ENCODE measurements at places on chromosomes 3 and 15. TPM values are rescaled to one million over a fixed set of nuclear protein-coding genes. Genes with fewer than 3 reads are reported as not detected.

- no peaks in the 10 kb centered on the region for H3K4me1 ChIP-seq
- H3K36me3 ChIP-seq, result no peaks in the 10 kb centered on the region
- H3K27ac ChIP-seq, result peak overlapping the region; percentile 33
- peaks cover 49% of the 10 kb centered on the region for H3K27me3 ChIP-seq
- H3K4me3 ChIP-seq, result peak overlapping the region; percentile 90
- DNase-seq, result peak; percentile 78
Observed at GRCh38 chr3:24829011-24829581, 334.4 kb upstream of the THRB start.

- H3K4me1 ChIP-seq, result no peaks in the 10 kb centered on the region
- no peaks in the 10 kb centered on the region for H3K36me3 ChIP-seq
- no peaks in the 10 kb centered on the region for H3K27me3 ChIP-seq
- no peak overlapping the region for H3K4me3 ChIP-seq
- no peak overlapping the region for H3K27ac ChIP-seq
- DNase-seq, result no peak
Observed at GRCh38 chr3:29977360-29977759, 629.0 kb upstream of the TGFBR2 start.

DNA sequence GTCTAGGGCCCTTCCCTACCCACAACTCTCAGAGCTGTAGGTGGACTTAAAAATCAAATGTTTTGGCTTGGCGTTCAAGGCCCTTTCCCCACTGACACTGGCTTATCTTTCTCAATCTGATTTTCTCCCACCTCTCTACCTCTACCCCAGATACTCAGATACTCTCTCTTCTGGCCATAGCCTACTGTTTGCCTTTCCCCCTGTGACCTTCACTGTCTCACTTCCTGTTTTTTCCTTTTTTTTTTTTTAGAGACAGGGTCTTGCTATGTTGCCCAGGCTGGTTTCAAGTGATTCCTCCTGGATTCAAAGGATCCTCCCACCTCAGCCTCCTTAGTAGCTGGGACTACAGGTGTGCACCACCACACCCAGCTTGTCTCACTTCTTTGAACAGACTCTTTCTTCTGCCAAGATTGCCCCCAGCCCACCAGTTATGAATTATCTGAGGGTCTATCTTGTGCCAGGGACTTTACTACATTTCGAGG, 4.6 kb downstream of the CHRNB4 start:
- H3K36me3 ChIP-seq, result no peaks in the 10 kb centered on the region
- no peak overlapping the region for H3K27ac ChIP-seq
- H3K4me3 ChIP-seq, result no peak overlapping the region
- H3K4me1 ChIP-seq, result peaks cover 9% of the 10 kb centered on the region
- DNase-seq, result no peak
- H3K27me3 ChIP-seq, result peaks cover 6% of the 10 kb centered on the region

DNA sequence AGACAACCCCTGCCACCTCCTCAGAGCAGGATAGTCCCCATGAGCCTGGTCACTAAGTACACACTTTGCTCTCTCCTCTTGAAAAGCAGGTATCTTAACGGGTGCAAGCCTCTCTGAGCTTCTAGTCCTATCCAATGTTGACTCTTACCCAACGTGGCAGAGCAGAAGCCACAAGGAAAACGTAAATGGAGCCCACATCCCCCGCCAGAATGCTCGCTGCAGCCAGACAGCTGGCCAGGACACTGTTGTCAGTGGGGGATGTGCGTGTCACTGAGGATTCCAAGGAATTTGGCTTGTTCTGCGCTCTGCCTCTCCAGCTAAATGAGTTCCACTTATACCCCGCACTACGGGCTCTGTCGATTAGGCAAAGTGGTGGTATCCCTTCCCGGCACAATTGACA, 67.8 kb upstream of the IGF1R start:
- DNase-seq, result no peak
- no peak overlapping the region for H3K4me3 ChIP-seq
- no peaks in the 10 kb centered on the region for H3K4me1 ChIP-seq
- H3K36me3 ChIP-seq, result no peaks in the 10 kb centered on the region
- H3K27ac ChIP-seq, result no peak overlapping the region

DNA sequence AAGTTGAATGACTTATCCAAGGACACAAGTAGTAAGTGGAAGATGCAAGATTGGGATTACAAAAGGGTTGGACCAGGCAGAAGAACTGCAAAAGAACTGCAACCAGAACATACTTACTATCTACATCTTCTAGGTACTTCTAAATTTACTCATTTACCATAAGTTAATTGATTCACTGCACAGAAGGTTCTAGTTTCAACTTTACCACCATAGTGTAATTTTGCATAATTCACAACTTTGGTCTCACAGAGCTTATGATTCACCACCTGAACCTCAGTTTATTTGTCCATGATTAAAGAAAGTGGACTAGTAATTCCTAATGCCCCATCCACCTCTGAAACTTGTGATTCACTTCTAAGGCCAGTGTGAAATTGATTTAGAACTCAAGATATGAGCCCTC, 236.8 kb upstream of the UBE2E2 start:
- no peak overlapping the region for H3K27ac ChIP-seq
- no peaks in the 10 kb centered on the region for H3K27me3 ChIP-seq
- H3K4me1 ChIP-seq, result no peaks in the 10 kb centered on the region
- no peaks in the 10 kb centered on the region for H3K36me3 ChIP-seq
- no peak overlapping the region for H3K4me3 ChIP-seq

GRCh38 chr3:74845081-74845480, 230.6 kb upstream of the CNTN3 start:
- no peak overlapping the region for H3K27ac ChIP-seq
- H3K4me3 ChIP-seq, result no peak overlapping the region
- H3K27me3 ChIP-seq, result no peaks in the 10 kb centered on the region

DNA sequence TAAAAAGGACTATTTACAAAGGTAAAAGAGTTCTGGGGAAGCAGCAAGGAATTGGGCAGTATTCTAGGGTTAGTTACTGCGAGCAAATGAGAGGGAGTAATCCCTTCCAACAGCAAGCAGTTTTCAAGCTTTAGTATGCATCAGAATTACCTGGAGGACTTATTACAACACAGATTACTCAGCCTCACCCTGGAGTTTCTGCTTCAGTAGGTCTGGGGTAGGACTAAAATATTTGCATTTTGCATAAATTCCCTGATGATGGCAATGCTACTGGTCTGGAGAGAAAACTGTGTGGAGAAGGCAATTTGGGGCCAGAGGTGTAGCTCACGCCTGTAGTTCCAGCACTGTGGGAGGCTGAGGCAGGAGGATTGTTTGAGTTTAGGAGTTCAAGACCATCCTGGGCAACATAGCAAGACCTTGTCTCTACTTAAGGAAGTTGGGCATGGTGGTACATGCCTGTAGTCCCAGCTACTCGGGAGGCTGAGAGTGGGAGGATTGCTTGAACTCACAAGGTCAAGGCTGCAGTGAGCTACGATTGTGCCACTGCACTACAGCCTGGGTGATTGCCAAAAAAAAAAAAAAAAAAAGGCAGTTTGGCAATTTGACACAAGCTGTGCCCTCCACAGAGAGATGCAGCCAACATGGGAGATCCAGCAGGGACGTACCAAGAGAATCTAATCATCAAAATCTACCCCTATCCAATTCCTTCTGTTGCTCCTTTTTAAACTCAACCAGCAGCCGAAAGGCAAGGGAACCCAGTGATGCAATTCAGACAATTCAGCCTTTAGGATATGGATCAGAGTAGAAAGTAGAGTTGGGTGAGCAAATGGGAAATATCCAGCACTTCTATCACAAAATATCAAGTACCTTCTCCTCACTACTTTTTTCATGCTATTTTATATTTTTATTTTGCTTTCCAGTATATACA, 27.1 kb upstream of the AP4E1 start:
- H3K27ac ChIP-seq, result no peak overlapping the region
- H3K36me3 ChIP-seq, result no peaks in the 10 kb centered on the region
- no peaks in the 10 kb centered on the region for H3K4me1 ChIP-seq
- H3K4me3 ChIP-seq, result no peak overlapping the region
- no peak for DNase-seq
- no peaks in the 10 kb centered on the region for H3K27me3 ChIP-seq

DNA sequence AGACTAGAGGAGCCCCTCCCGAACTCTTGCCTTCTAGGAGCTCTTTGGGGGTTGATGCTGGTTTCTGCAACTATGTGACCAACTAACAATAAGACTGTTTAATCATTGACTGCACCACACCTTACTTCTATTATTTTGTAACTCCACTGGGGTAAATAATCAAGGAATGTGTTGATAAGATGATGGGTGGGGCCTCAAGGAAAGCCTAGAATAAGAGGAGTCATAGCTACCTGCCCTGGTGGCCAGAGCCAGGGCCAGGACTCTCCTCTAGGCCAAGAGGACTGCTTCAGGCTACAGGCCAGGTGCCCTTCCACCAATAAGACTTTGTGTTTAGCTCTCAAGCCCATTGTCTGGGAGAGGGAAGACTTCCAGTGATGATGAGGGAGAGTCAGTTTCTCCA, 41.2 kb upstream of the PIAS1 start:
- no peaks in the 10 kb centered on the region for H3K36me3 ChIP-seq
- no peak overlapping the region for H3K4me3 ChIP-seq
- H3K4me1 ChIP-seq, result no peaks in the 10 kb centered on the region
- peak overlapping the region; percentile 90 for H3K27ac ChIP-seq

CISH gene
- 5.9 TPM for total RNA-seq

DAPK2 gene
- 7.3 TPM for total RNA-seq

SAMD7 gene
- not detected for total RNA-seq

EIF4G1 gene
- total RNA-seq, result 254 TPM

SLC9C1 gene
- total RNA-seq, result 0.03 TPM

IL5RA gene
- 1.5 TPM for total RNA-seq

AAGAB gene
- 32.0 TPM for total RNA-seq

Data from hepatocyte (in vitro differentiated cells).